ENCODE measurements at places on chromosomes 16 and 17.

DNA sequence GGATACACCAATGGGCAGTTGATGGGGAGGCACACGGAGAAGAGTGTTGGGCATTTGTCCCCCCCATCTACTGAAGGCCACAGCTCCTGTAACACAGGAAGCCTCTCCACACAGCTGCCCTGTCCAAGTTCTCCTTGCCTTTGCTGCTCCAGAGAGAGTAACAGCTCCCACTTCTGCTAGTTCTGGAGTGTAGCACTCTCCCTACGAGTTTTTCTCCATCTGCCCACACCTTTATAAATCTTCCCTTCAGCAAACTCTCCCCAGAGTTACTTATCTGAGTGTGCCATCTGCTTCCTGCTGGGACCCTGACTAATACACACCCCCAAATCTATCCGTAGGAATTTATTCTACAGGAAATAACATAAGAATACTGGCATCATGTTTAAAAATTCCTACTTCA lies 42.6 kb upstream of the ERN1 start:
- DNase-seq: no peak

GRCh38 chr17:30443721-30444120 lies 33.5 kb upstream of the GOSR1 start:
- DNase-seq: no peak

DNA sequence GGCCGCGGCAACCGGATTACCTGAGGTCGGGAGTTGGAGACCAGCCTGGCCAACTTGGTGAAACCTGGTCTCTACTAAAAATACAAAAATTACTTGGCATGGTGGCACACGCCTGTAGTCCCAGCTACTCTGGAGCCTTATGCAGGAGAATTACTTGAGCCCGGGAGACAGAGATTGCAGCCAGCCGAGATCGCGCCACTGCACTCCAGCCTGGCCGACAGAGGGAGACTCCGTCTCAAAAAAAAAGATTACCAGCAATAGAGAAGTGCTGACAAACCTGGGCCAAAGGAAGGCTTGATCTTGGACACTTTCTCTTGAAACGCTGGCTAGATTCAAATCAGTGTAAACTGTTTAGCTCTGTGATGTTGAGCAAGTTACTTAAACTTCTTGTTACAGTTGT lies 4.3 kb downstream of the MT1H start:
- DNase-seq: no peak

GRCh38 chr17:30905742-30906100 lies 317 bp downstream of the TEFM start:
- DNase-seq: no peak

DNA sequence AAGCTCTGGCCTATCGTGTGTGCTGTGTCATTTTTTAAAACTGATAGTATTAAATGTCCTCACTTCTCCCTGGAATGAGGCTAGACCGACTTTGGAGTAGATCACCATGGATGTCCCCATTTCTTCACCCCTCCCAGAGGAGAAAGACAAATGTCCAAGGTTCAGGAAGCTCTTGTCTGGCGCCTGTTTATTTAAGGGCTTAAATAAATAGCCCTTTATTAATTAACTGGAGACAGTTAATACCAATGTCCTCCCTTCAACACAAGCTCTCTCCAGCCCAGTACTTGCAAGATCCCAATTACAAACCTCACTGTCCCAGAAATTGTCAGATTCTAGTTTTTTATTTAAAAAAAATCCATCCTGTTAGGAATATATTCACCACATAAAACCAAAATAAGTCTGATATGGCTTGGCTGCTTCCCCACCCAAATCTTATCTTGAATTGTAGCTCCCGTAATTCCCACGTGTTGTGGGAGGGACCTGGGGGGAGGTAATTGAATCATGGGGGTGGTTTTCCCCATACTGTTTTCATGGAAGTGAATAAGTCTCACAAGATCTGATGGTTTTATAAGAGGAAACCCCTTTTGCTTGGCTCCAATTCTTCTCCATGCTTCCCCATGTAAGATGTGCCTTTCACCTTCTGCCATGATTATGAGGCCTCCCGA lies 344.4 kb downstream of the SHISA9 start:
- DNase-seq: no peak
